Activated CD8-positive, alpha-beta memory T cell treated with anti-CD3 and anti-CD28 coated beads for 4 hours (primary cell): ENCODE measurements at places on chromosomes 3 and 15.

DNA sequence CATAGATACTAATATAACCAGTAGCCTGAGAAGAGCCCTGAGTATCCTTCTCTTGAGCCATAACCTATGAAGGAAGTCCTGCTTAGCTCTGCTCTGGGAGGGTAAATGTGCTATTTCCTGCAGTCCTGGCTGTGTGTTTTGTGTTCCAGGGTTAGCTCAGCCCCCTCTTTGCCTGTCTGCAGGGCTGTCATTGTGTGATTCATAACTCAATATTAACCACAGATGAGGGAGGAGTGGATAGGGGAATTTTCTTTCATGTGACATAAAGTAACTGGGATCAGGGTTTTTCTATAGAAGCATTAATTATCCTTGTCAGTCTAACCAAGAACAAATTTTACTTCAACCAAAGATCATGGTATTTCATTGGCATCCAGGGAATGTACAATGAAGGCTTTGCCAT lies 183.3 kb upstream of the ZBTB20 start:
- no peak for DNase-seq

- DNase-seq = no peak
Measured at GRCh38 chr3:151305060-151305774, 11.4 kb downstream of the GPR87 start.

GRCh38 chr15:51096976-51097375 lies 2.3 kb upstream of the TNFAIP8L3 start:
- DNase-seq = no peak

- no peak for DNase-seq
Measured at GRCh38 chr3:21345382-21345976, 405.5 kb downstream of the ZNF385D start.

DNA sequence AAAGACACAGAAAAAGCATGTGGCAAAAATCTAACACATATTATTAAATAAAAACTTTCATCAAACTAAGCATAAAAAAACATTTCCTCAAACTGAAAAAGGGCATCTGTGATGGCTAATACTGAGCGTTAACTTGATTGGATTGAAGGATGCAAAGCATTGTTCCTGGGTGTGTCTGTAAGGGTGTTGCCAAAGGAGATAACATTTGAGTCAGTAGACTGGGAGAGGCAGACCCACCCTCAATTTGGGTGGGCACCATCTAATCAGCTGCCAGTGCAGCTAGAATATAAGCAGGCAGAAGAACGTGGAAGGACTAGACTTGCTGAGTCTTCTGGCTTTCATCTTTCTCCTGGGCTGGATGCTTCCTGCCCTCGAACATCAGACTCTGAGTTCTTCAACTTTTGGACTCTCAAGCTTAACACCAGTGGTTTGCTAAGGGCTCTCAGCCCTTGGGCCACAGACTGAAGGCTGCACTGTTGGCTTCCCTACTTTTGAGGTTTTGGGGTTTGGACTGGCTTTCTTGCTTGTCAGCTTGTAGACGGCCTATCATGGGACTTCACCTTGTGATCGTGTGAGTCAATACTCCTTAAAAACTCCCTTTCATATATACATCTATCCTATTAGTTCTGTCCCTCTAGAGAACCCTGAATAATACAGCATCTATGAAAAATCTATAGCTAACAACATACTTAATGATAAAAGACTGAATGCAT lies 45.4 kb downstream of the DAZL start:
- no peak for DNase-seq

DNA sequence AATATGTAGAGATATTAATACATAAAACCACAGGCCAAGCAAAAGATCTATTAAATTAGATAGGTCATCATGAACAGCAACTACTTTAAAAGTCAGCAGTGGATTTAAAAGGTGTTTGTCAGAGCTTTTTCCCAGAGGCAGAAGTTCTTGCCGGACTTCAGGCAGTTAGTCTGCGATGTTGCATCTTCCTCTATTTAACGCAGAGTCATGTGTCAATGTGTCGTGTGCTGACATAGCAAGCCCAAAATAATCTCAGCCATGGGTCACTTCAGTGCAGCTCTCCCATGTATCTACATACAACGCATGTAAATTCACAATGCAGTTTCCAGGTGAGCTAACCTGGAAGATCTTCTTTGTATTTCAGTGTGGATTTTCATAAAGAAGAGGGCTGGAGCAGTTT lies 8.0 kb upstream of the TMEM212 start:
- DNase-seq = no peak

- no peak for DNase-seq
Measured at GRCh38 chr15:70475921-70476320, 287.4 kb downstream of the UACA start.

DNA sequence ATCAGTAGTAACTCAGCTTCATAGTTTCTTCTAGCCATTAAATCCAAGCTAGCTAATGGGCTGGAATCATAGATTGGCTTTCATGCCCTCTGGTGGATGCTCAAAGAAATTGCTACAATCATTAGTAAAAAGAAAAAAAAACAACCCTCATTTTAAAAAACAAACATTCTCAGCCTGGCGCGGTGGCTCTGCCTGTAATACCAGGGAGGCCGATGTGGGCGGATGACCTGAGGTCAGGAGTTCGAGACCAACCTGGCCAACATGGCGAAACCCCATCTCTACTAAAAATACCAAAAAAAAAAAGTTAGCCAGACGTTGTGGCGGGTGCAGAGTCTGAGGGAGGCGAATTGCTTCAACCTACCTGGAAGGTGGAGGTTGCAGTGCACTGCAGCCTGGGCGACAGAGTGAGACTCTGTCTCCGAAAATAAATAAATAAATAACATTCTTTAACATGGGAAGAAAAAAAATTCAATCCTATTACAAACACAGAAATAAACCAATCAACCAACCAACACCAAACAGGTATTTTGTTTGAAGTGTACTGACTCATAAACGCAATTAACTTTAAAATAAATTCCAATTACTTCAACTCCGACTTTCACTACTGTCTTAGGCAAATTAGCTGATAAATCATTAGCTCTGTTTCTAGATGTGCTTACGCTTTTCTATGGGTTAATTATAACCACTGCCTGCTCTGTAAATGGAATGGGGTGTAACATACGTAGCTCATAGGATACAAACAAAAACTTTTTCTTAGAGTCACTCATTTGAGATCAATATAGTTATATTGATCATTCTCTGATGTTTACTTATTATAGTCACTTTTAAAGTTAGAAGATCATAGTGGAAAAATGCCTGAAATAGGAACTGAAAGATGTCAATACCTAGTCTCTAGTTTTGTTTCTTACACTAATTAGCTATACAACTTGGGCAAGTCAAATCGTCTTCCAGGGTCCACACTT lies 24.9 kb downstream of the TMEM207 start:
- no peak for DNase-seq

DNA sequence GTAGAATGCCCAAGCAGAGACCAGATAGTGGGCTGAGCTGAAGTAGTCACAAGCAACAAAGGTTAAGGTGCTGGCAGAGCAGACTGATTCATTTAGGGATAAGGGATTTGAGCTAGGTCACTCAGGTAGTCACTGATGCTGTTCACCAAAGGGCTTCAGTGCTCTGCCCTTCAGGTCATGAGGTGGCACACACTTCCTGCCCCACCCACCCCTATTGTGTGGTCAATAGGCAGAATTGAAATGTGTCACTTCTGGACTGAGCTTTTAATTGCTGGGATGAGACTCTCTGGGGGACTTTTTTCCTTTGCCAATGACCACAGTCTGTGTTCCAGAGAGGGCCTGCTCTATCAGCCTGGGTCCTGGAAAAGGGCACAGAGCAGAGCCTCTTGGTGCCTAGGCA lies 2.9 kb upstream of the DIS3L start:
- DNase-seq = no peak

DNA sequence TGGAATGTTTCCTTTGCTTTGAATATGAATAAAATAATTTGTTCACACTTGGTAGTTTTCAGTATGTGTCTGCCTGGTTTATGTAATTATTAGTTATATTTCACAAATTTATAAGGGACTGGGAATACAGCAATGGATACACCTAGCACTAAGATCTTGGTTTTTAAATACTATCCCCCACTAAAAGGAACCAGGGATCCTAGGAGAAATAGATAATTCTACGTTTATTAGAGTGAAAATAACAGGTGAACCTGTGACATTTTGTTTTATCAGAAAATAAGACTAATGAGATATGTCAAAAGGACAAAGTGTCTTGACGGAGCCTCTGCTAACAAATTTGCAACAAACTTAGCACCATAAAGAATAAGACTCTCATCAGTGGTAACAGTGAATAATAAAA lies 3.4 kb downstream of the PSMD6 start:
- no peak for DNase-seq

DNA sequence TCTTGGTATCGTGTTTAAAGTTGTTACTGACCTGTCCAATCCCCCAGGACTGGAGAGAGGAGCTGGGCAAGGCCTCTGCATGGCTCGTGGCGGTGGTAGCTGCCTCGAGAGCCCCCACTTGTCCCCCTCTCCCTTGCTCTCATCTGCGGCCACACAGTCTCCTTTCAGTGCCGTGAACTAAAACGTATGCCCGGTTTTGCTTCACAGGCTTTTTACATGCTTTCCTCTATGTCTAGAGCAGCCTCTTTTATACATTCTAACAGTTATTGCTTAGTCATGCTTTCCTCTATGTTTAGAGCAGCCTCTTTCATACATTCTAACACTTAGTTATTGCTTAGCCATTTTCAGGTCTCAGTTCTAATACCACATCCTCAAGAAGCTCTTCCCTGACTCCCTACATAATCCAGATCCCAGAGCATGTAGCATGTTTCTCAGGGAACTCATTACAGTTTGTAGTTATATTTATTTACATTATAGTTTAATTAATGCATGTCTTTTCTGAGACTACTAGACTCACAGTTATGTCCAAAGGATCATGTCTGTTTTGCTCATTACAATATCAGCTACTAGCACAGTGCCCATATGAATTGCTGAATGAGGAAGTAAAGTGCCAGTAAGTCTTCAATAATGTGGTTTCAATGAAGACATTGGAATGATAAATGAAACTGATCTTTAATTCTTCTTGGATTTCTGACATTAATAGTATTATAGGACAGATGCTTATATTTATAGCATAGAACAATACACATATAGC lies 66.5 kb upstream of the TBL1XR1 start:
- DNase-seq = no peak

- no peak for DNase-seq
Measured at GRCh38 chr15:52241489-52241888, 50.3 kb upstream of the GNB5 start.

GRCh38 chr15:101295607-101296161 lies 636 bp upstream of the SNRPA1 start:
- DNase-seq = no peak

- no peak for DNase-seq
Measured at GRCh38 chr15:48406266-48406891, 75.2 kb downstream of the DUT start.

DNA sequence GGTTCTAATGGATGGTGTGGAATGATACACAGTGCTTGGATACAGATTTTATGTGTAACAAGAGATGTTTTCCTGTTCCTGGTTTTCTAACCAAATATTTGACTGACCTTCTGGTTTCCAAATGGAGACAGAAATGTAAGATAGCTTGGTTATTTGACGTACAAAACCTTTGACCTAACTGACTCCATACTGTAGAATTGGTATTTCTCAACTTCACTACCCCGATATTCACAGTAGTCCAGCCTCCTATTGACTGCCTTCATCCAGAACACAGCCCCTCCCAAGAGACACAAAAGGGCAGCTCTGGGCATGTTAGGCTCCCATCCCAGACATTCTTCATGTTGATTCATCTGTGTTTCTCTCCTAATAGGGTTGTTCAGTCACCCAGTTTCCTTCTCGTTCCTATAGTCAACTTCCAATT lies 33.4 kb downstream of the MYO1E start:
- no peak for DNase-seq

DNA sequence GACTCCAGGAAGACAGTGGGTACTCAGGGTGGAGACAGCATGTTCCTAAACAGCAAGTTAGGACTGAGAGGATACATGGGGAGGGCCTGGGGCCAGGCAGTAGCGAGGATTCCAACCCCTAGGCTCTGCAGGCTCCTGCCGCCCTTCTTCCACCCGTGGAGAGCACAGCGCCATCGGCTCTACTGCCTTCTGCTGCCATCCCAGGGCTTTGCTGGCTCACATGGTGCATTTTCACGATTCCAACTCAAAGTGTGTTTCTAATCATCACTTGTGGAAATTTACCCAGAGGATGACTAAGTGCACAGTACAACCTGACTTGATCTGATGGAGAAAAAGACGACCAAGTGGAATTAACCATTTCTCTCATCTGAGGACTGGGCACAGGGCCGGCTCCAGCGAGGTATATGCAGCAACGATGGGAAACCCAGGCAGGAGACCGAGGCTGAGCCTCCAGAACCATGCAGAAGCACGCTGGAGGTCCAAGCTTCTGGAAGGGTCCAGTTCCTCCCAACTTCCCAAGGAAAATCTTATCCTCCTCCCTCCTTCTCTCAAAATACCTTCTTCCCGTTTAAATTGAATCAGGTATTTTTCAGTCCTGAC lies 104.6 kb downstream of the LRIG1 start:
- no peak for DNase-seq

DNA sequence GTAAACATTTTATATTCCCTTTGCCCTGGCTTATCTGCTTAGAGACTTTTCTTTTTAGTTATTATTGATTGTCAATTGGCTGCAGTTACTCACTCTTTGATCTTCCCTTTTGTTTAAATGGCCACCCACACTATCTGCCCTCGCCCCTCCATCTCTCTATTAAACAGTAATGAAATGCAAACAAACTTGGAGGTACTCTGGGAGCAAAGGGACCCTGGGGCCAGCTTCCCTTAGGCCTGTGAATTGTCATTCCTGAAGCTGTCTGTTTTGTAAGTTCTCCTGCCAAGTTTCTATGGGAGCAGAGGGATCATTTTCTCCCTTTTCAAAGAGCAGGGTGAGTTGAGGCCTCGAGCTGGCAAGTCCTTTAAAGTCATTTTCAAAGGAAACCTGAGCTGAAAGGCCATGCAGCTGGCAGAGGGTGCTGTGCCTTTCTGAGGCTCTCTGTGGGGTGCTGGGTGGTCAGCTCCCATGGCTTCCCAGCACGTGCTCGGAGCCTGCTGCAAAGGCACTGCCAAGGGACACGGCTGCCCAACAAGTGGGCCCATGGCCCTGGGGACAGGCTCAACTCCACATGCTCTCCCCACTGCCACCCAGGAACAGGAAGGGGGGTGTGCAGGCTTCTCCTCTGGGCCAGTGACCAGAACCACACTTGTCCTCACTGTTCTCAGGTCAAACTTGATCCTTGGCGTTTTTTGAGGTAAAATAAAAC lies 17.4 kb upstream of the RTP2 start:
- no peak for DNase-seq

DNA sequence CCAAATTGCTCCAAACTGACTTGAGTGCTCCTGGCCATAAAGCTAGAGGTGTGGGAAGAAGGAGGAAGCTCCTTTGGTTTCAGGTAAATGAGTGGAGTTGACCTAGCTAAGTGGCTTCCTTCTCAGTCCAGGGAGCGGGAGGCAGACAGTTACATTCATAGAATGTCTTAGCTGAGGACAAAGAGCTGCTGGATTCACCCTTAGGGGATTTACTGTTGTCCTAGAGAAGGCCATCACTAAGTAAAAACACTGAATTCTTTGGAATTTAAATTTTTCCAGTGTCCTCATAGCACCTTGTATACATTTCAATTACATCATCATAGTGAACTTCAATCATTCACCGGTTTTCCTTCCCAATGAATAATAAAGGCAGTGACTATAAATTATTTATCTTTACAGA lies 27.3 kb upstream of the NANOGP8 start:
- DNase-seq = no peak

GRCh38 chr3:141248064-141248463 lies 16.4 kb downstream of the PXYLP1 start:
- DNase-seq = no peak

- DNase-seq = no peak
Measured at GRCh38 chr3:63351159-63352007, 73.3 kb downstream of the SYNPR start.
